Mesenteric fat pad (tissue), 1 donor: ENCODE measurements at places on chromosomes 1 and 21. TPM values are rescaled to one million over a fixed set of nuclear protein-coding genes. Genes with fewer than 3 reads are reported as not detected.

Gene SPATA6
- 17.4 TPM for total RNA-seq

Gene CRYBG2
- total RNA-seq = 0.06 TPM

Gene CFHR2
- not detected for total RNA-seq

Gene GABRD
- total RNA-seq = not detected

Gene PHC2
- total RNA-seq = 142 TPM

Gene PROK1
- total RNA-seq = 1.3 TPM

Gene FAM72C
- total RNA-seq = 0.19 TPM

Gene PRAMEF17
- not detected for total RNA-seq

Gene CYP4A22
- total RNA-seq = 0.42 TPM

Gene HSPB7
- 342 TPM for total RNA-seq

Gene TNFRSF4
- total RNA-seq = 10.7 TPM

Gene FH
- total RNA-seq = 57.2 TPM

DNA sequence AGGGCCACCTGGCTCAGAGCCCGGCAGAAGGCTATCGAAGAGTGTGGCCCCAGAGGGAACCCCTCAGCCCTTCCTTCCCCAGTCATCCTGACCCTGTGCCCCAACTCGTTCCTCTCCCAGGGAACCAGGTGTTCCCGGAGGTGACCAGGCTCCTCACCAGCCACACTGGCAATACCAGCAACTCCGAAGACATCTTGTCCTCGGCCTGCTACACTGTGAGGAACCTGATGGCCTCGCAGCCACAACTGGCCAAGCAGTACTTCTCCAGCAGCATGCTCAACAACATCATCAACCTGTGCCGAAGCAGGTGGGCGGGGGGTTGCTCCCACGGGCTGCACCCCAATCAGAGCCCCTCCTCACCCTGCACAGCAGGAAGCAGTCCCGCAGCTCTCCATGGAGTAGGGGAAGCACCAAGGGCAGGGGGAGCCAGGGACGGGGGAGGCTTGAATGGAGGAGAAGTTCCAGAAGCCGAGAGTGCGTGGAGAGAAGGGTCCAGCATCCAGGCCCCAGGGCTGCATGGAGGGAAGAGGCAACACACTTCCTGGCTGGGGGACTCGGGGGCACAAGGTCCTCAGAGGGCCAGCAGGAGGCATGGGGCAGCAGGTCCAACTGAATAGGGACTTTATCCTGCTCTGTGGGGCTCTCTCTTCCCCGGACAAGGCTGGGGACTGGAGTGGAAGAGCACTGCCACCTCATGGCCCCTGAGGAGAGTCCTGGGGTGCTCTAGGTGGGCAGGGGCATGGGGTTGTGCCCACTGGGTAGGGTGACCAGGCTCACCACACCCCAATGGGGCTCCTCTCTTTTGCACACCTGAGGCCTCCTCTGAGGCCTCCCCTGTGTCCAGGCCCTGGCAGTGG, 41.7 kb downstream of the PKP1 start:
- DNase-seq = no peak

DNA sequence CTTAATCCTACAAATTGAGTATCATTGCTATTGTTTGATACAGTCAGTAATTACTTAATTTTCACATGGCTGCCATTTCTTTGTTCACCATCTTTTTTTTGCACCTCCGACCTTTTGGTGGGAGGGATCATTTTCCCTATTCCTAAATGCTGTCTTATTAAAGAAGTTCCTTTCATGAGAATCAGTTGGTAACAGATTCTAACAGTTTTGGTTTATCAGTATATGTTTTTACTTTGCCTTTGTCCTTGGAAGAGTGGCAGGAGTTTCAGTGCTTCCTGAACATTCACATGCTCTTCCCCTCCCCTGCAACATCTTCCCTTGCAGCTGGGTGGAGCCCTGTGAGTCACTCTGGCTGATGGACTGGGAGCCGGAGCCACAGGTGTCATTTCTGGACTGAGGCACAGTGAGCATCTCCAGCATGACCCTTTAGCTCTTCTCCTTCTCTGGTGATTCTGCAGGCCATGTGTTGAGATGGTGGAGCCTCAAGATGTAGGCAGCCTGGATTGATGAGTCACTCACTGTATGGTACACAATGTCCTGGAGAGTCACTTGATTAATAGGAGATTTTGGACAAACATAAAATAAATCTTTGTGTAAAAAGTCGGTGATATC, 217.7 kb downstream of the URB2 start:
- no peak for DNase-seq

DNA sequence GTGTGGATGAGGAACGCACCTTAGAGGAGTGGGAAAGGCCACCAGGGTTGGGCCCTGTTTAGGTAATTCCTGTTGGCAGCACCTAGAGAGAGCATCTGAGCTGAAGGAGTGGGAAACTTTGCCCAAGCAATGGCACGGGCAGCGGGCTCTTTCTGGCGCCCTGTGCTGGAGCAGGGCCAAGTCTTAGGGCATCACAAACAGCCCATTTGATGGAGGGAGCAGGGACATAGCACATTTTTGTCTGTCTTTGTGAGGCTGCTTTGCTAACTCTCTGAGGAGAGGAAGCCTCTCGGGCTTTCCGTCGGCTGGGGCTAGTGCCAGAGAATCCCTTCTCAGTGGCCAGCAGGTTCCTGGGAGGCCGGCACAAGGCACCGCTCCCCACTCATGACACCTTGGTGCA, 22.5 kb upstream of the CNTN2 start:
- no peak for DNase-seq

GRCh38 chr21:41776778-41777177, 9.9 kb upstream of the RIPK4 start:
- DNase-seq = peak; percentile 5

DNA sequence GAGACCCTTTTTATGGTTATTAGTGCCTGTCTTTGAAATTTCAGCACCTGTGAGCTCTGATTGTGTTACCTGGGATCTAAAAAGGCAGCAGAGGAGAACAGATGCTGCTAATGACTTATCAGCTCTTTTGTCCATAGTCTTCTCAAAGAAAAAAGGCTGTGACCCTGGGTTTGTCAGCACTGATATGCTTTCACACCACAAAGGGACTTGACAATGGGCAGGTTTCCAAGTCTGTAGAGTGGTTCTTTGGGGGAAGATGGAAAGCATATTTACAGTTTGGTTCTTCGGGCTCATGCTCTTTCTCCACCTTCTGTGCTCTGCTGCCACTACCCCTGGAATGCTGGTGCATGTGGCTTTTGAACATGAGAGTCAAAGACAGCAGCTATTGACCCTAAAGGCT, 32.0 kb downstream of the DNAJC6 start:
- DNase-seq = no peak

DNA sequence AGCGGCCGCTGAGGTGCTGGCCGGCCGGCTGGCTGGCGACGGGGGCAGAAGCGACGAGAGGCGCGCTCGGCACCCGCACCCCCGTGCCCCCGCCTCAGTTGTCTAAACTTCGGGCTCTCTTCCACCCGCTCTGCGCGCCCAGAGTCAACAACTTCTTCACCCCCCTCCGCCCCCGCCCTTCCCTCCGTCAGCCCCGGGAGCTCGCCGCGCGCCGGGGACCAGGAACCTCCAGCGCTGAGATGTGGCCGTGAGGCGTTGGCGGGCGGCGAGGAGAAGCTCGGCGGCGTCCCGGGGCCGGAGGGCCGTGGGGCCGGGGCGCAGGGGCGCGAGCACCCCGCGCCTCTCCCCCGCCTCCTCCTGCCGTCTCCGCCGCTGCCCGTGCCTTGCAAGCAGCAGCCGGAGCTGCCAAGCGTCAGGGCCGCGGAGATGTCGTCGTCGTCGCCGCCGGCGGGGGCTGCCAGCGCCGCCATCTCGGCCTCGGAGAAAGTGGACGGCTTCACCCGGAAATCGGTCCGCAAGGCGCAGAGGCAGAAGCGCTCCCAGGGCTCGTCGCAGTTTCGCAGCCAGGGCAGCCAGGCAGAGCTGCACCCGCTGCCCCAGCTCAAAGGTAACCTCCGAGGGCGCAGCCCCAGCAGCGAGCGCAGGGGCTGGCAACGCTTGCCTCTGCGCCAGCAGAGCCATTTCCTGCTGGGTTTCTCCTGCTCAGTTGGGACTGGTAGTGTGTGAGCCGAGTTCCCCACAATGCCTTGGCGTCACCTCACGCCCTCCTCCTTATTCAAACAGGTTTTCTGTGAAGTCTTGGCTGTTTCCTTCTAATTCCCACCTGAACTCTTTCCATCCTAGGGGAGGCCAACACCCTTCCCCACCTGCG, 710 bp downstream of the PPP2R5A start:
- DNase-seq = peak; percentile 91

DNA sequence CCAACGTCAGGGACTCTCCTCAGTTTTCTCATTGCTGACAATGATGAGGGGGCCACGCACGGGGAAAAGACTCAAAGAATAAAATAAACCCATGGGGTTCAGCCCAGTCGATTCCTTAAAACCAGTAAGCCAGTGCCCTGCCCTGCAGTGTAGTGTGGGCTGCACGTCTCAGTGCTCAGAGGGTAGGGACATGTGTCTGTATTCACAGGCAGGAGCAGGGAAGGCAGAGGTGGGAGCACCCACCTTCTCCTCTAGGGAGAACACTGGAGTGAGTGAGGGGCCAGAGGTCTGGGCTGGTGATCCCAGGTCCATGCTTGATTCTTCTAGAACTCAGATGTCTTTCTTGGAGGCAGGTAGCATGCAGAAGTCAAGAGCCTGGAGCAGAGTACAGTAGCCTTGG, 303.6 kb downstream of the MATN1 start:
- DNase-seq = peak; percentile 41

GRCh38 chr1:67761730-67762129, 71.5 kb downstream of the GNG12 start:
- no peak for DNase-seq

- no peak for DNase-seq
Observed at GRCh38 chr1:180836449-180836848, 76.2 kb upstream of the KIAA1614 start.

DNA sequence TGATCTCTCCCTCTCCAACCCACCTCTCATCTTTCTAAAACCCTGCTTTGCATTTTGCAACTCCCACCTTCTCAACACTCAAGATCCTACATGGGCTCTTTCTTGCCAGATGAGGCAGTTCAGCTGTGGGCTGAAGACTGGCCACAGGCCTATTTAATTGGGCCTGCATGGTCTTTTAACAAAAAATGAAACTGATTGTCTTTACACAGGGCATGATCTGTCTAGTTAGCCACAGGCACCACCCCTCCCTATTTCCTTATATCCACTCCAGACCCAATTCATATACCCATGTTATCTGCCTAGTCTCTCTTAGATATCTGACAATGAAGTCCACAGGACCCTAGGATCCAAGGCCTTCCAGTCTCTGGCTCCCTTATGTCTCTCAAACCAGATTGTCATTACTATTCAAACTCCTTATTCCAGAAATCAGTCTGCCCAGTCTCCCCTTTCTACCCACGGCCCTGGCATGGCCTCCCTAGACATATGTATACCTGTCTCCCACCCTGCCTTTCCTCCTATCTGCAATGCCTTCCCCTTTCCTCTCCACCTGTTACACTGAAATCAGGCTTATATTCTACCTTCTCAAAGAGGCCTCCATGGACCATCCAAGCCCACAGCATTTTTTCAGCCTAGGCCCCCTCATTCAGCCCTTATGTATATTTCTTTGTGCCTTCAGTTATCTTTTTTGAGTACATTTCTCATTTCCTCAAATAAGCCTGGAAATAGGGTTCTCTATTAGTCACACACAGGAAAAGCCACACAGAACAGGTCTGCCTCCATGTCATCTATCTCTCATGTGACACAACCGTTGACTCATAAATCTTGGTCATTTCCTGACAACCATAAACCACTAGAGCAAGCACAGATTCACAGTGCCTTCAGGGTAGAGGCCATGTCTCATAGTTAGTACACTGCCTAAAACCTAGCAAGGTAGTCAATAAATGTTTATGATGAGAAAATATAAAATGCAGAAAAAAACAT, 39.0 kb downstream of the LPAR3 start:
- no peak for DNase-seq

GRCh38 chr21:24050231-24050630, 1557.0 kb downstream of the MRPL39 start:
- no peak for DNase-seq

DNA sequence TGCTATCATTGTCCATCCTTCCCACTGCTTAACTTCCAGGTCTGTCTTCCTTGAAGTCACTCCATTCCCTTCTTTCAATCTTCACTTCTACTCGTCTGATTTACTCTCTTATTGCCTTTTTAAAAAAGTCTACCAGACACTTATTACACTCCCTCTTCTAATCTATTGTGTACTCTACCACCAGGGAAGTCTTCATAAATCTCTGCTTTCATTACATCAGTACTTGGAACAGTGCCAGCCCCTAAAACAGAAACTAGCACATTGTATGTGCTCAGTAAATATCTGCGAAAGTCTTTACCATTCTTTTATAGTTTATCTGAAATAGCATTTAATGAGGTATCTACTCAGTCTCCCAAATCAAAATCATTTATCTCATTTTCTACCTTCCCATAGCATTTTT, 236.4 kb downstream of the USH2A start:
- DNase-seq = no peak

DNA sequence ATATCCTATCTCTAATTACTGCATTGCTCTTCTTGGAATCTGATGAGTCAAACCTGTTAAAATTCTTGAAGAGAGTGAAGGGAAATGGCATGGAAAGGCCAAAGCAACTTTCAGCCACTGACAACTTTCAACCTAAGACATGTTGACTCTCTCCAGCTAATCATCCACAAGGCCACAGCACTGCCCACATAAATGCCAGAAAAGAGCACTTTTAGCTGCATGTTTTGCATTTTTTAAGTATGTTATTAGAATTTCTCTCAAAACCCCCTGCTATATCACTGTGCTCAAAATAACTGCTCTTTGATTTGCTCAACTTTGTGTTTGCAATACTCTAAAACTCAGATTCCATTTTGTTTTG, 352.5 kb downstream of the ADGRL2 start:
- DNase-seq = no peak
